Stimulated activated CD8-positive, alpha-beta memory T cell treated with anti-CD3 and anti-CD28 coated beads, Interleukin-15, amount 100 ng/mL, for 4 hours (primary cell): ENCODE measurements at places on chromosomes 3 and 15.

DNA sequence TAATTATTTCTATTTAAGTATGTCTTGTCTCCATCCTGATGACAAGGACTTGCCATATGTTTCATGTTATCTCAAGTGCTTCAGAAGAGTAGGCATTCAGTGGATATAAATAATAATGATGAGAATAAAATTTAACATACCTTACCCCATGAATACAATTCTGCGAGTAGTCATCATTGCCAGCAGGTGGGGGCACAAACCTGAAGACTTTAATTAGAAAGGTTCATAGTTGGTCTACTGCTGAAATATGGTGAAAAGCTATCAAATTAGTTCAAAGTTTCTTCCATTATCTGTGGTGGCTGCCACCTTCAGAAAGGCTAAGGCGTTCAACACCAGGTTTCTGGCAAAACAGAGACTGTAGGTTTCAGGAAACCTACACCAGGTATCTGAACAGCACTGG, 100.9 kb downstream of the P3H2 start:
- DNase-seq, result no peak

- no peak for DNase-seq
Observed at GRCh38 chr3:123344907-123345594, 103.8 kb downstream of the ADCY5 start.

DNA sequence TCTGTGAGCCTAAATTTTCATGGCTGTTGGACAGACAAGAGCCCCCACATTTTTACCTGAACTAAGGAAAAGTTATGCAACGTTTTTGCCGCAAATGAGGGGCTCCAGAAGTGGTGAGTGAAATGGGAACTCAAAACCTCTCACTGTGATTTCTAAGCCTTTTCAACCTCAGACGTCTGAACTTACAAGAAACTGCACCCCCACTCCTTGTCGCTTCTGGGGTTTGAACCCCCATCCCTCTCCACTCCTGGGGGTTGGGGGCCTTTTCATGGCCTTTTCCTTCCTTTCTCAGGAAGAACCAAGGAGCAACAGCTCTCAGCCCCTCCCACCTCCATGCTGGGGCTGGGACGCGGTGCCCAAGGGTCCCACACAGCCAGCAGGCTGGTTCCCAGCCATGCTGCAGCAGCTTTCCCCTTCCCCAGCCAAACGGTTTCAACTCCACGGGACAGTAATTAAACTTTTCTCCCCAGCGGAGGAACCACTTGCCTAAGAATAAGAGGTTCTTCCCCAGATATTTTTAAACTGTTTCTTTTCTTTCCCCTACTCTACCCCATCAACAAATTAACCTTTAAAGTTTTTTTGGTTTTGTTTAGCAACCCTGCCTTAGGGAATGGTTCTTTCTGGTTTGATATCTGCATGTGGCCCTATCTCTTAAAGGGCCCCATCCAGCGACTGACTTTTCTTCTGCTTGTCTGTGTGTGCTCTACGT, 387.6 kb upstream of the CBLB start:
- no peak for DNase-seq

DNA sequence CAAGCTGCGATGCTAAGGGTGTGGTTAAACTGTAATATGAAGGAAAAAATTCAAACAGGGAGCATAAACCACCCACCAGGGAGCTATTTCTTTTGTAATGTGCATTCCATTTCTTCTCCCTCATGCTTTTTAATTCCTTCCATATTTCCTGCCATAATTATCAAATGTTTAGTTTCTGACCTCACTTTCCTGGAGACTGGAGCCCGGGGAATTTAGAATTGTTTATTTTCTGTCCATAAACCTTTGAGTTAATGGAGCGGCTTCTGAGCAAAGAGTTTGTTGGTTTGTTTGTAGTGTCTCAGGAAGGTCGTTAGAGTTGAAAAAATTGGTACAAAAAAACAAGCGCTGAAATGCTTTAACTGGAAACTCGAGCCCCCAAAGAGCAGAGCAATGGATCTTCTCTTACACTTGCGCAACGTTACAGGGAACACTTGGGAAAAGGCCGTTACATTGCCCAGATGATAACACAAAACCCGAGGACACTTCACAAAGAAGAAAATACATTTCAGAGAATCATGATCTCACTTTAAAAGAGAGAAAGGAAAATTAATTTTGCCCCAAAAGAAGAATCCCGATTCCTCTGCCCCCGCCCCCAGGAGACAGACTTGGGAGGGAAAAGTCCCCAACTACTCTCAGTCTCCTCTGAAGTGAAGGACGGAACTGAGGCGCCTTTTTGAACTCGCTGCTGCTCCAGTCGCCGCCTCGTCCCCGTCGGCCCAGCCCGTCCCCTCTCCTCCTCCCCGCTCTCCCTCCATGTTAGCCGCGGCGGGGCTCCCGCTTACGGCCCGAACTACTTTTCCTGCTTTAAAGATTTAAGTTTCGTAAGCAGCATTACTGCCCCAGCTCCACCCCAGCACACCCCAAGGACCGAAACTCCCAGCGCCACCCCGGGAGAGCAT, 842 bp downstream of the FSTL1 start:
- DNase-seq, result no peak

GRCh38 chr3:62446337-62446940, 73.1 kb upstream of the FEZF2 start:
- DNase-seq, result no peak

DNA sequence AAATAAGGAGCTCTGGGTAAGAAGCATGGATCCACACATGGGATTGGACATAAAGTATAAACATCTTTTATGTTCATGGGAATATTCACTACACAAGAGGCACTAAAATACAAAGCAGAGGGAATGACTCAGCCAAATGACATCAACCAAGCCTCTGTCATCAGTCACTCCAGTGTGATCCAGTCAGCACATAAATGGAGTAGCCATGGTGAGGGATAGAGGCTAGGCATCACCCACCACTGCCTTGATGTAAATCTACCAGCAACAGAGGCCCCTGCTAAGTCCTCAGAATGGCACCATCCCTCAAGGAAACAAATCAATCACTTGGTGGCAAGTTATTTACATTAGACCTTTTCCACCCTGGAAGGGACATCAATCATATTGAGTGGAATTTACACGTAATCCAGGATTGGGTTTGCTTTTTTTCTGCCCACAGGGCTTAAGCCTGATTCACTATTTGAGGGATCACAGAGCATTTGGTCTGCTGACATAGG, 27.2 kb downstream of the VEPH1 start:
- no peak for DNase-seq

GRCh38 chr3:53671192-53671960, 174.8 kb downstream of the CHDH start:
- no peak for DNase-seq

DNA sequence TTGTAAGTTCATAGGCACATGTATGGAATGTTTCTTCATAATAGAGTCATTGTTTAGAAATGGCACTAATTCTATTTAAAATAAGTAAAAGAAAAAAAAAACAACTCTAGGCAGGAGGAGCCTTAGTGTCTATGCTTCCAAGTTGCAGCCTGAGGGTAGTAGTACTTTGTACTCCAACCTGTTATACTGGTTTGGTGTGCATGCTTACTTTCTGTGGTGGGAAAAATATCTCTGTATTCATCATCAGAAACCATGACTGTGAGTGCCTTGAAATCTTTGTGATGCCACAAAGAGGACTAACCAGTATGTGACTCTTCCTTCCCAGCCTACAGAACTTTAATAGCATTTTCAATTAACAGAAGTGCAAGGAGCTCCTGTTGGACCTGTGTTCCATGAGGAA, 4.4 kb downstream of the NAALADL2 start:
- no peak for DNase-seq

DNA sequence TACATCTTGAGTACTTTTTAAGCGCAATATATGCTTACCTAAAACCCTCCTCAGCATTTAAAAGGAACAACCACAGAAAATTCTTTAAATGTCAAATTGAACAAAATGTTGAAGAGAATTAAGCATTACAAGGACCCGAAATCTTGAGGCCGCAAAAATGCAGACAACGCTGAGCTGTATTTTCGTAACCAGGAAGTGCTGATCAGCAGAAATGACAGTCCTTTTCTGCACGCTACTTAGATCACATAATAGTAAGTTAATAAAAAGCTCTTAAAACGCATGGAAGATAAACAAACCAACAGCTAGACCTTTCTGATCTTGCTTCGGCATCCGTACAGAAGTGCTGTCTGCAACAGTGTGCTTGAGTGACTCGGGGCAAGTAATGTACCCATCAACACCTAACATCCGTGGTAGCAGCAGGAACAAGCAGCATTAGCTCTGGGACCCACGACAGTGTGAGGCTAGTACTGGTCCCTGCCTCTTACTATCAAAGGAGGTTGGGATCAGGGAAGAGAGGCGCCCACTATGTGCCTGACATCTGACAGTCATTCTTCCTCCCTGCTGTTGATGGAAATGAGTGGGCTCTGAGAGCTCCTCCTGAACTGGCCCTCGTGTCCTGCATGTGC, 1.8 kb upstream of the SSUH2 start:
- DNase-seq, result no peak

GRCh38 chr15:98315971-98316370, 332.4 kb upstream of the IGF1R start:
- DNase-seq, result no peak

DNA sequence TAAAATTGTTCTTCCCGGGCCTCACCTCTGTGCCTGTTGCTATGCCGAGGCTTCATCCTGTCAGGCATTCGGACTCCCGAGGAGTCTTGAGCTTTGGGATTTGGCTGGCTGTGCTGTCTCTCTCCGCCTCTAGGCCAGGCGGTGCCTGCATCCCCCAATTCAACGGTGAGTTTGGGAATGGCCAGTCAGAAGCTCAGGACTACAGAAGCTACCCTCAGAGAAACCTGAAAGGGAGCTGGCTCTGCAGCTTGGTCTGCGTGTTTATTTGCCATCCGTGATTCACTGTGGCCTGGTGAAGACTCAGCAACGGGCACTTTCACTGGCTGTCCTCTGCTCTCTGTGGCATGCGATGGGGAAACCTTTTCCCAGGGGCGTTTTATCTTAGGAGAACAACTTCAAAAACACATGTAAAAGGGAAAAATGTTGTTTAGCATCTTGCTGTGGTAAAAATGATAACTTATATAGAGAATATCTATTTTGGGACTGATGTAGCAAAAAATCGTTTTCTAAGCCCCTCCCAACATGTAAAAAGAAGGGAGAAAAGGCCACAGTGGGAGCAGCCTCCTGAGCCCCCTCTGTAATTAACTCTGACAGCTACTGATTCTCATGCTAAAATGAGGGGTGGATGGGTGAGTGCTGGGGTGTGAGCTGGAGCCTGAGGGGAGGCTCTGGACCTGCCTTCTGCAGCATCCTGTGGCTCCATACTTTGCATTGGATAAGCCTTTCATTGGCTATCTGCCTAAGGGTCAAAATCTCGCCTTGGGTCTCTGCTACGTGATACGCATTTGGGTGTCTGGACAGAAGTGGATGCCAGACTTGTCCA, 103.4 kb upstream of the KLHL25 start:
- no peak for DNase-seq

- DNase-seq, result no peak
Observed at GRCh38 chr15:59159210-59159609, 47.4 kb upstream of the LDHAL6B start.

DNA sequence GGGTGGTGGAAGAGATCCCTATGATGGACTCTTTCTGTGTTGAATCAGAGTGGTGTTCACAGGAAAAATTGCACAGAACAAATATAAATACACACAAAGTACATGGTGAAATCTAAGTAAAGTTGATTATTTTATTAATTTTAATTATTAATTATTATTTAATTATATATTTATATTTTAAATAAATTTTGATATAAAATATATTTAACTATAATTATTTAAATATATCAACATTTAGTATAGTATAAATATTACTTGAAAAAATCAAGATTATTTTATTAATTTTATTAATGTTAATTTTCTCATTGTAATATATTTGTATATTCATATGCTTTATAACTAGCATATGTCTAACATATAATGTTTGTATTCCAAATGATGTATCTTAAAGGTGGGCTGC, 11.3 kb upstream of the ATP10A start:
- DNase-seq, result no peak

DNA sequence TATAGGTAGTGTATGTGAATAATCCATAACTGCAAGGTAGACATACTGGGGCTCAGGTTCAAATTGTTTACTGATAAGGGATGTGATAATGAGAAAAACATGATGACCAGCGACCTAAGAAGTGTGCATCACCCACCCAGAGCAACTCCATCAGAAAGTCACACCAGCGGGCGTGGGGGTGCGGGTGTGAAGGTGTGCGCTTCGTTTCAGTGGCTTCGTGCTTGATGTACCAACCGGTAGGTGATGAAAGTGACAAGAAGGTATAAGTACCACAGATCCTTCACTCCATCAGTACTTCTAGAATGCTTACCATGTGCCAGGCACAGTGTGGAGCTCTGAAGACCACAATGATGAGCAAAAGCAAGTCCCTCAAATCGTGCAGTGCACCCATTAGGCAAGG, 11.2 kb downstream of the ANP32A start:
- no peak for DNase-seq

GRCh38 chr15:76101655-76102054, 41.9 kb downstream of the TMEM266 start:
- no peak for DNase-seq

- no peak for DNase-seq
Observed at GRCh38 chr3:185153861-185154629, 1.2 kb upstream of the C3orf70 start.

- DNase-seq, result no peak
Observed at GRCh38 chr15:90008607-90009006, 7.5 kb downstream of the ZNF710 start.

GRCh38 chr3:72009851-72010443, 225.0 kb upstream of the PROK2 start:
- no peak for DNase-seq

DNA sequence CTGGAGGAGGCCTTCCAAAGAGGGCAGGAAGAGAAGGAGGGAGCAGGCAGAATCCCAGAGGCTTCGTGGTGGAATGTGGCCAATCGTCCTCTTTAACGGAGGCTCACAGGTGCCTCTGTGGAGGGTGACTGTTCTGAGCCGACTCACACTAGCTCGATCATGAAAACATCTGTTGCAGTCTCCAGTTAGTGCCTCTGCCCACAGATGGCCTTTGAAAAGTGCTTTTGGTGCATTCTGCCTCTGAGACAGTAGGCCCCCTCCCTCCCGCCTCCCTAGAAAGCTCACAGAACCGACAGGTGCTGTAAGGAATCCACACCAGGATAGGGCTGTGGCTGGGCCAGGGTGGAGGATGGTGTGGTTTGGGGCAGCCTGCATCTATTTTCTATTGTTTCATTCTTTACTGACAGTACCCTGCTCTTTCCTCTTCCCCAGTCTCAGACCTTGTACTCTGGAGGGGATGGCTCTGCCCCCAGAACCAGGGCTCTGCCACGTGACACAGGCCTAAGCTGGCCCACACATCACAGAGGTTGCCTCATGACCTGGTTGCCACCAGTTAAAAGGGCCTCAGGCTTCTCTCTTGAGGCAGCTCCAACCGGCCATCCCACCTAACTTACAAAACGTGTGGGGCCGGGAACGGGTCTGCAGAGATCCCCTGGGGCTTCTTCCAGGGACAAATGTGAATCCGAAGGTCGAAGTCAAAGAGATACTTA, 27.2 kb upstream of the PIGZ start:
- no peak for DNase-seq

- DNase-seq, result no peak
Observed at GRCh38 chr3:135966271-135966961, 888 bp downstream of the PPP2R3A start.

GRCh38 chr3:159711560-159712333, 276.9 kb upstream of the IL12A start:
- DNase-seq, result no peak
